ENCODE measurements at places on chromosomes 2 and 18.

DNA sequence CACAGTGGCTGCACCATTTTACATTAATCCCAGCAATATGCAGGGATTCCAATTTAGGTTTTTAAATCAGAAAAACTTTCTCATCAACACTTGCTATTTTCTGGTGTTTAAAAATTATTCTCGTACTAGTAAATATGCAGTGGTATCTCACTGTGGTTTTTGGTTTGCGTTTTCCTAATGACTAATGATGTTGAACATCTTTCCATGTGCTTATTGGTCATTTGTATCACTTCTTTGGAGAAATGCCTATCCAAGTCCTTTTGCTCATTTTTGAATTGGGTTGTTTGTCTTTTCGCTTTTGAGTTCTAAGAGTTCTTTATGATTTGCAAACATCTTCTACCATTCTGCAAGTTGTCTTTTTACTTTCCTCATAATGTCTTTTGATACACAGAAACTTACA, 62.1 kb upstream of the TCF7L1 start:
- no peak overlapping the region for H3K27ac ChIP-seq
- H3K27me3 ChIP-seq: no peaks in the 10 kb centered on the region
- no peaks in the 10 kb centered on the region for H3K4me1 ChIP-seq
- H3K4me3 ChIP-seq: no peak overlapping the region

DNA sequence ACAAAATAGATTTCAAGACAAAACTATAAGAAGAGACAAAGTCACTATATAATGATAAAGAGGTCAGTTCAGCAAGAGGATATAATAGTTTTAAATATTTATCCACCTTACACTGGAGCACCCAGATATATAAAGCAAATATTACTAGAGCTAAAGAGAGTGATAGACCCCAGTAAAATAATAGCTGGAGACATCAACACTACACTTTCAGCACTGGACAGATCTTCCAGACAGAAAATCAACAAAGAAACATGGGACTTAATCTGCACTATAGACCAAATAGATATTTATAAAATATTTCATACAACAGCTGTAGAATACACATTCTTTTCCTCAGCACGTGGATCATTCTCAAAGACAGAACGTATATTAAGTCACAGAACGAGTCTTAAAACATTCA, 86.6 kb downstream of the ATP8B1 start:
- no peak overlapping the region for H3K4me3 ChIP-seq
- DNase-seq: no peak
- no peaks in the 10 kb centered on the region for H3K27me3 ChIP-seq

DNA sequence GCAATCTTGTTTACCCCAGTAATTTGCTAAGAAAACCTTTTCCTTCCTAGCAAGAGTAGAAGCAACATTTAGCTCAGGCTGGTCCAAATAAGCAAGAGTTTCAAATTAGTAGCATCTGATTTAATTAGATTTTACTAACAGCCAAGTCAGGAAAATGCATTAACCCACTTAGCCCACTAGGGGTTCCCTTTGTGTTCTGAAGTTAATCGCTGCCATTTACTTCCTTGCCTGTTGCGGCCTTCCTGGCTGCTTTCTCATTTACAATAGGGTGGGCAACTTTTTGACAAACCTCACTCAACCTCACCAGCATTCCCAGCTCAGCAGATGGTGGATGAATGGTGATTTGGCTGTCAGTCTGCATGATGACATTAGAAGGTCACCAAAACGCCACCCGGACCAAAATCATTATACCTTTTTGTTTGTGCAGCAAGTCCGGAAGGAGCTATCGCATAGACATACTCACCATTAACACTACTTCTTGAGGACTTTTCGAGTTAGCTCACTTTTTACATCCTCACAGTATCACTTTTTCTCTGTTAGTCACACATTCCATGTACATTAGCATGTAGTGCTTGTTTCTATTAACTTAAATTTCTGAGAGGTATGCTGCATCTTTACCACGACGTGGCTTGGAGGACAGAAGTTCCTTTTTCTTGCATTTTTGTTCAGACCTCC, 101.5 kb upstream of the SETBP1 start:
- H3K27ac ChIP-seq: no peak overlapping the region
- no peak for DNase-seq
- no peak overlapping the region for H3K4me3 ChIP-seq
- H3K4me1 ChIP-seq: no peaks in the 10 kb centered on the region
- no peaks in the 10 kb centered on the region for H3K27me3 ChIP-seq
- no peaks in the 10 kb centered on the region for H3K36me3 ChIP-seq

GRCh38 chr18:48776641-48777025, 174.1 kb downstream of the SMAD7 start:
- DNase-seq: no peak
- H3K27me3 ChIP-seq: no peaks in the 10 kb centered on the region
- H3K4me3 ChIP-seq: no peak overlapping the region
- no peak overlapping the region for H3K27ac ChIP-seq

- no peaks in the 10 kb centered on the region for H3K27me3 ChIP-seq
- DNase-seq: no peak
- H3K4me3 ChIP-seq: no peak overlapping the region
- no peaks in the 10 kb centered on the region for H3K4me1 ChIP-seq
- H3K27ac ChIP-seq: no peak overlapping the region
- H3K36me3 ChIP-seq: no peaks in the 10 kb centered on the region
Measured at GRCh38 chr18:46809145-46809544, 52.3 kb upstream of the ST8SIA5 start.

DNA sequence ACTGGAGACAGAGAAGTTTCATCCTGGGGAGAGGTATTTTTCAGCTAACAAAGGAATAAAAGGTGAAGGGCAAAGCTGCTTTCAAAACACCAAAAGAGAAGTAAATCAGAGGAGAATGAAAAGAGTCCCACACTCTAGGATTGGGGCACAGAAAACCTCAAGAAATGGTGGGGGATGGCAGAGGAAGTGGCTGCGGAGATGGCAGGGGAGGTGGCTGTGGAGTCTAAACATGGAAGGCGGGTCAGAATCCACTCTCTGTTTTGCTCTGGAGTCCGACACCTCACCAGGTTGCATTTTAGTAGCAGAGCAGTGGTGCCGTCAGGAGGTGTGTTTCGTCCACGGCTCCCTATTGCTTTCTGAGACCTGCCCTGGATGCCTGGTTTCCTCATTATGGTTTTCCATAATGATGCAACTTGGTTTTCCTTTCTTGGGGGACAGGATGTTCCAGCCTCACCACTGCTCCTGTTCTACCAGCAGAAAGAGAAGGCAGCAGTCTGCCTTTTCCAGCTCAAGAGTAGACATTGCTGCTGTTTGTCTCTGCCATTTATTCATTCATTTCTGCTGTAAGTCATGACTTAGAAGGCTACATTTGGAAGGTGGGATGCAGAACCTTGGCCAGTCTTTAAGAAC, 188.7 kb downstream of the ANKRD44 start:
- DNase-seq: no peak
- no peaks in the 10 kb centered on the region for H3K36me3 ChIP-seq
- no peak overlapping the region for H3K4me3 ChIP-seq
- H3K27ac ChIP-seq: no peak overlapping the region
- no peaks in the 10 kb centered on the region for H3K4me1 ChIP-seq
- no peaks in the 10 kb centered on the region for H3K27me3 ChIP-seq

GRCh38 chr2:127558911-127559310, 23.4 kb downstream of the MYO7B start:
- H3K4me1 ChIP-seq: no peaks in the 10 kb centered on the region
- H3K27ac ChIP-seq: no peak overlapping the region
- no peak overlapping the region for H3K4me3 ChIP-seq

DNA sequence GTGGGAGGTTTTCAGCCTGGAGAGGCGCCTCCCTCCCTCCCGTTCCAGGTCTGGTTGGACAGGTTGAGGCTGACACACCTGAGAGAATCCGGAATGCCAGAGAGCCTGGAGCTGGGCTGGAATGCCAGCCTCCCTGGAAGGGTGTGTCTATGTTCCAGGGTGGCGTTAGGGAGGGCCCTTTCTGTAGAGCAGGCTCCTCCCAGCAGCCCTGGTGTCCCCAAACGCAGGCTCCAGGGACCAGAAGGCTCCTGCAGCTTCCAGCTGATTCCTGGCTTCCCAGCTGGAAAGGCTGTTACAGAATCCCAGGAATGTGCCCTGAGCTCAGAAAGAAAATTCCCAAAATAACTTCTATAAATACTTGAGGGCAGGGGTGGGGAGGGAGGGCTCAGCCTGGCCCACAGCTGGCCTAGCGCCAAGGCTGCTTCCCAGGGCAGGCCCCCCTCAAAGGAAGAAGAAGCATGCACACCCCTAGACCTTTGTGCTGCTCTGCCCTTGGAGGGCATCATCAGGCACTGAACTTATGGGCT, 85.4 kb downstream of the STPG4 start:
- no peaks in the 10 kb centered on the region for H3K27me3 ChIP-seq
- H3K36me3 ChIP-seq: no peaks in the 10 kb centered on the region
- peaks cover 8% of the 10 kb centered on the region for H3K4me1 ChIP-seq
- peak overlapping the region; percentile 69 for H3K27ac ChIP-seq
- no peak for DNase-seq

GRCh38 chr2:216563646-216564045, 65.0 kb downstream of the RPL37A start:
- no peaks in the 10 kb centered on the region for H3K4me1 ChIP-seq
- H3K4me3 ChIP-seq: no peak overlapping the region
- no peaks in the 10 kb centered on the region for H3K36me3 ChIP-seq
- no peaks in the 10 kb centered on the region for H3K27me3 ChIP-seq
- no peak for DNase-seq
- H3K27ac ChIP-seq: no peak overlapping the region

DNA sequence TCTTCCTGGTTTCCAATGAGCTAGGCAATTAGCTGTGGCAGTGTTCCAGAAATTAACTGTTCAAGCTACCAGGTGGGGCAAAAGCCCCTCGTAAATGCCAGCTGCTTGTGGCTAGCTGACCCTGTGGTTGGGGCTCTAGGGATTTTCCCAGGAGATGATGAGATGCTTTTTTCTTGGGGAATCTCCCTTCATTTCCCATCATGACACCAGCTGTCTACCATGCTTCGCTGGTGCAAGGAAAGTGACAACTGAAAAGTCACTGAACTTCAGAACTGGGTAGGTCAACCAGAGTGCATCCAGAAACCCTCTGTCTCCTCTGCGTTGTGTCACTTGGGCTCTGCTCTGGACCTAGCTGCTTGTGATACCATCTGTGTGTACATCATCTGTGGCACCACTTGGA, 386.5 kb upstream of the DCC start:
- DNase-seq: no peak
- H3K4me3 ChIP-seq: no peak overlapping the region
- no peaks in the 10 kb centered on the region for H3K27me3 ChIP-seq
- no peak overlapping the region for H3K27ac ChIP-seq
- no peaks in the 10 kb centered on the region for H3K36me3 ChIP-seq

DNA sequence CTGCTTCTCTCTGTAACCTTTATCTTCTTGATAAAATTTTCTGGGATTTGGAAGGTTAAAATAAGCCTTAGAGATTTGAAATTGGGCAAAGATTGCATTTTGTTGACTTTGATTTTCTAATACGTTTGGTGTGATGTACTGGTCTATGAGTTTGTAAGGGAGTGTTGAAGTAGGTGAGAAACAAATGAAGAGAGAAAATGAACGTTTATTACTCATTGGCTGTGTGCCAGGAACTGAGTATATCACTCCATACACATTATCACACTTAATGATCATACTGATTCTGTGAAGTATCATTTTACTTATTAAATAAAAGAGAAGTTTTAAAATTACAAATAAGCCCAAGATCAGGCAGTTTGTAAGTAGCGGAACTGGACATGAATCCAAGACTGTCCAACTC, 795.1 kb upstream of the ZEB2 start:
- no peaks in the 10 kb centered on the region for H3K4me1 ChIP-seq
- H3K27ac ChIP-seq: no peak overlapping the region

DNA sequence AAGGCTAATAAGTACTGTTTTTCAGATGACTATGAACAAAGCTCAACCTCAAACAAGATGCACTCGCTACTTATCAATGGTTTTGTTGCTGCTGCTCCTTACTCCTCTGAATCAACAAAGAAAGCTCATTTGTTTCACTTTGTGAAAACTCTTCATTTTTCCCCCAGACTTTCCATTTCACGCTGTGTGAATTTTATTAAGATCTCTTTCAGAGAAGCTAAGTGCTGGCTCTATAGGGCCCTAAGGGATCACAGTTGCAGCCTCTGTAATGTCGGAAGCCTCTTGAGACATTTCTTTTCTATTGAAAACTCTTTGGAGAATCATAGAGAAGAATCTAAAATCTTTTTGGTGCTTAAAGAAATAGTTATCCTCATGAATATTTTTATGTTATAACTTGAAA, 209.8 kb downstream of the CD226 start:
- no peak overlapping the region for H3K27ac ChIP-seq
- no peak for DNase-seq
- no peaks in the 10 kb centered on the region for H3K27me3 ChIP-seq
- H3K4me1 ChIP-seq: no peaks in the 10 kb centered on the region

DNA sequence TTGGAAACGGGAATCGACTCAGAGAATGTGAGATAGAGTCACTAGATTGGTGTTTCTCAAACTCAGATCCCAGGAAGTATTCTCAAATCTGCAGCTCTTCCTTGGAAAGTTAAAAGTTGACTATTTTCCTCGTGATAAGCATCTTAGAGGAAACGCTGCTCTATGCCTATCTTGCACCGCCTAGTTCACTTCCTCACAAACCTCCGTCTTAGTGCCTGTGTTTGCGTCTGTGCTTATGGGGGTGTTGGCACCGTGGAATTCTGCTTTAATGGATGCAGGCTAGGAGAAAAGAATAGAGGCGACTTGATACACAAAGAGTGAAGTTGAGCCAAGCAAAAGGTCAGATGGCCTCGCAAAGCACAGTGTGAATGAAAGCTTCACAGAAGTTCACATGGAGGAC, 255.3 kb upstream of the ID2 start:
- no peaks in the 10 kb centered on the region for H3K4me1 ChIP-seq
- no peaks in the 10 kb centered on the region for H3K27me3 ChIP-seq
- H3K36me3 ChIP-seq: no peaks in the 10 kb centered on the region
- DNase-seq: no peak
- H3K4me3 ChIP-seq: no peak overlapping the region

DNA sequence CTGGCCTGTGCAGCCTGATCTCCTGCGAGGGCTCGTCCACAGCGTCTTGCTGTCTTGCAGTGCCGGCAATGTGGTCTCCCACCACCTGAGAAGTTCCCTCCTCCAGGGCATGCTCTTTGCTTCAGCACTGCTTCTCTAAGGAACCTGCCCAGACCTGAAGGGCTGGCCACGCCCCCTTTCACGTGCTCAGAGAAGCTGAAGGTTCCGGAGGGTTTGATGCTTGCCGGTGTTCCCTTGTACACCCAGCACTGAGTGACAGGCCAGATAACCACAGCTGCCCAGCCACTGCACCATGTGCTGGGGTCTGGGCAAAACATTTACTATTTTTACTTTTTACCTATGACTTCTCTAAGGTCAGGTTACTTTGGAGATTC, 1.7 kb upstream of the POLR2D start:
- H3K27ac ChIP-seq: no peak overlapping the region
- peaks cover 13% of the 10 kb centered on the region for H3K4me1 ChIP-seq
- no peaks in the 10 kb centered on the region for H3K27me3 ChIP-seq
- peak; percentile 86 for DNase-seq
- no peak overlapping the region for H3K4me3 ChIP-seq
- H3K36me3 ChIP-seq: peaks cover 8% of the 10 kb centered on the region

GRCh38 chr18:62551972-62552513, 29.2 kb downstream of the ZCCHC2 start:
- no peak overlapping the region for H3K4me3 ChIP-seq
- H3K36me3 ChIP-seq: peaks cover 6% of the 10 kb centered on the region
- no peak overlapping the region for H3K27ac ChIP-seq
- no peak for DNase-seq
- peaks cover 6% of the 10 kb centered on the region for H3K4me1 ChIP-seq

All from pancreas (tissue), 10 donors.